SIG-M5 (cell line): ENCODE measurements at places on chromosomes 3 and 15.

DNA sequence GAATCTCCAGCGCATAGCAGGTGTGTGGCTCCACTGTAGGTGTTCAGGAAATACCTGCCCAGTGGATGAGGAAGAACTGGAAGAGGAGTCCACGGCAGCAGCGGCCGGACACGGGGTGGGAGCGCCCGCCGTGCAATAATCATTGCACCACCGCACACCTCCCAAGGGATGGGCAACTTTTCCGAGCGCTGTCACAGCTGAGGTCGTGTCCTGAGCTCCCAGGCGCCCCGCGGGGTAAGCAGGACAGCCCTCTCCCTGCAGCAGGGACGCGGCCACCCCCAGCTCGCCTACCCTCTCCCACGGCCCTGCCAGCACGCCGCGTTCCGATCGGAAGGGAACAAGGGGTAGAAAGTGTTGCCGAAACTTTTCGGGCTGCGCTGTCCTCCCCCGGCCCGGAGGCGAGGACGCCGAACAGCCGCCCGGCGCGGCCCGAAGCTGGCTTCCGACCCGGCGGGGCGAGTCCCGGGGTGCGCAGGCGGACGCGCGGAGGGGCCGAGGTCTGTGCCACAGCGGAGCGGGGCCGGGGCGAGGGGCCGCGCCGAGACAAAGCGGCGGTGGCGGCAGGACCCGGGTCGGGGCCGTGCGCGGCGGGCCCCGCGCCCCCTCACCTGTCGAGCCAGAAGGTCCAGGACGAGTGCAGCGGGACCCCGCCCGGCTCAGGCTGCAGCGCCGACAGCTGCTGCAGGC, 475 bp downstream of the EIF4E3 start:
- no peak for DNase-seq

- DNase-seq = no peak
These were observed 51.8 kb downstream of the RFTN1 start for GRCh38 chr3:16461463-16462245.

DNA sequence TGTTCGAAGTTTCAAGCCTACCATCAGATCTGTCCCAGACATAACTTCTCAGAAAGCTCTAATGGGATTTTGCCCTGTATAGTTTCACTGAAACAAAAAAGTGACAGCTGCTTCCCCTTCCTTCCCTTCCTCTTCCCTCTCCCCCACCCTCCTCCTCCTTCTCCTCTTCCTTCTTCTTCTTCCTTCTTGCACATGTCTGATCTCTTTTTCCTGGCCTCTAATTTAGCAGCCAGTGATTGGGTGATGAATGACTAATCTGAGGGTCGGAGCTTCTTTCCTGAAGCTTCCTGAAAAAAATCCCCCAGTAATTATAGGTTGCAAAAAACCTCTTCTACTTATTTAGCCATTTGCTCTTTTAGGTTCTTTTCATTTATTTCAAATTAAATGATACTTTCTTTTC, 168.7 kb downstream of the POTEB3 start:
- no peak for DNase-seq

GRCh38 chr15:39498629-39499028, 82.2 kb upstream of the THBS1 start:
- no peak for DNase-seq

DNA sequence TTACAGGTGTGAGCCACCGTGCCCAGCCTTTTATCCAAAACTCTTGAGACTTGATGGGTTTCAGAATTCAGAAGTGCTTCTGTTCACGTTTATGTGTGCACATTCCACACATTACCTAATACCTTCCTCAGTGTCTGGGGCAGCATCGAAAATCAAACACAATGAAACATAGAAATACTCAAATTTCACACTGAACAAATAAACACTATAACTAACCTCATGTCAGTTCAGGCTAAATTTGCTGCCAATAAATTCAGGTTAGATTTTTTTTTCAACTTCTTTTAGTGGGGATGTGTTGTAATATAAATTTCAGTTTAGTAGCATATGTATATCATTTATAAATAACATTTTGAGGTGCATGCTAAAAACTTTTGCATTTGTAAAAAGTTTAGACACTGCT, 2.8 kb downstream of the EIF2AK4 start:
- no peak for DNase-seq

GRCh38 chr15:85609492-85609891, 185.2 kb downstream of the KLHL25 start:
- no peak for DNase-seq

DNA sequence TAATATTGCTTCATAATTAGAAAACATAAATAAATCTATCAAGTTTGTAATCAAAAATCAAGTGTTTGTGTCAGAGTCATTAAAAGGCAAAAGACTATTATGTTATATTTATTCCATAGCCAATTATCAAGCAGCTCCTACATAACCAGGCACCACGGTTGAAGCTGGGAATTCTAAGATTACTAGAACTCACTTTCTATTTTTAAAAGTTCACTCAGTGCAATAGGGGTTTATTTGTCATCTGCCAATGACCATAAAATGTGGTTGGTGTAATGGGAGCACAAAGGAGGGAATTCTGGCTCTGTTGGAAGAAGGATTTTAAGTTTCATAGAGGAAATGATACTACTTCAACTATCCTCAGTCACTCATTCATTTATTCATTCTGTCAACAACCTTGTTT, 57.7 kb downstream of the TRIM69 start:
- DNase-seq = no peak
